NCI-H1436 treated with DMSO at 0.1 percent for 48 hours (cell line): ENCODE measurements at places on chromosomes 16 and 17.

DNA sequence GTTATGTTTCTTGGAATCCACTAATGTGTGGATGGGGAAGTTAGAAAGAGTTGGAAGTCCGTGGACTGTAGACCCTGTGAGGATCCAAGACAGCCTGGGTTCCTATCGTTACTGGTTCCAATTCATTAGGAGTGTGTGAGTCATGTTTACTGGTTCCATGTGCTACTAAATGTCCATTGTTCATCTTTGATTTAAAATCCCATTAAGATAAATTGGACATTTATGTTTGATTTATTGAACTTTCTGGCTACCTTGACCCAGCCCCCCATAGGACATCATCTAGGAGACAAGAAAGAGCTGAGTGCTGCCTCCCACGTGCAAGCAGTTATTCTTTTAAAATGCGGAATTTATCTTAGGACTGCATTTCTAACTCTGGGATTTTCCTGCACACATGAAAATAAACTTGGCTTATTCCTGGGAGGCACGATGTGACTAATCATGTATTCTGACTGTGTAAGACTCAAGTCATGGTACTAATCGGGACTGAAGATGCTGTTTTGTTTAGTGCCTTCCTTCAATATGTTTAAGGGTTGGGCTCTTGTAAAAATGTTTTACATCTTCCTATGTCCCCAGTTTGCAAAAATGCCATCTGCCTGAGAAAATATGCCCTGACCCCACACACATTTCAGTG, 53.4 kb downstream of the RGS9 start:
- DNase-seq = no peak

- DNase-seq = no peak
These were observed 78.3 kb downstream of the RMI2 start for GRCh38 chr16:11423315-11424117.

GRCh38 chr16:50011707-50012106, 13.3 kb upstream of the CNEP1R1 start:
- no peak for DNase-seq

DNA sequence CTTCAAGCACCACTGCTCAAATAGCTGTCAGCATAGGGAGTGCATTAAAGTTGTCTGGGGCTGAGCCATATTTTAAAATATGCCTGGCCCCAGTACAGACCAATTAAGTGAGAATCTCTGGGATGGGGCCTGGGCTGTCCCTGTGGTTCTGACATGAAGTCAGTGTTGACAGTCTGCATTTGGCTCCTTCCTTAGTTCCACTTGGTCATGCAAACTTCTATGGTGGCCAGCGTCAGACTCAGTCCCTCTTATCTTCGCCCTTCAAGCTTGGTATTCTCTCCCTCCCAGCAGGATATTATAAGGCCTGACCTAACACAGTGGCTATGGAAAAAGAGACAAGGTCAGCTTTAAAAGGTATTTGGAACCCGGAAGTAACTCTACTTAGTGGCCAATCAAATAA, 177.2 kb downstream of the PMP22 start:
- no peak for DNase-seq

DNA sequence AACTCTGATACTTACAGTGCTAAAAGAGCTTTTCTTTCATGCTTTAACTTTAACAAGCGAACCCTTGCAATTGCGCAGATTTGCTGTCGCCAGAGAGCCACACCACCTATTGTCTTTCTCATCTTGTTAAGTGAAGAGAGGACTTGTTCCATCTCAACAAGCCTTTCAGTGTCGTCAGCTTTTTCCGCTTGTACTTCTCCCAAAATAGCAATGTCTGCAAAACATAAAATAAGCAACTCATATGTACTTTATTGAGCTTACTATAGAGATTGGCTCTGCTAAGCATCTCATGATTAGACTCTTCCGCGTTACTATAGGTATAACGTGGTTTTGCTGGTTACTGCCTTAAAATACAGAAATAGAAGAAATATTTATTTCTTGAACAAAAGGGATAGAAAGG, 51.9 kb downstream of the ABCA8 start:
- DNase-seq = no peak

DNA sequence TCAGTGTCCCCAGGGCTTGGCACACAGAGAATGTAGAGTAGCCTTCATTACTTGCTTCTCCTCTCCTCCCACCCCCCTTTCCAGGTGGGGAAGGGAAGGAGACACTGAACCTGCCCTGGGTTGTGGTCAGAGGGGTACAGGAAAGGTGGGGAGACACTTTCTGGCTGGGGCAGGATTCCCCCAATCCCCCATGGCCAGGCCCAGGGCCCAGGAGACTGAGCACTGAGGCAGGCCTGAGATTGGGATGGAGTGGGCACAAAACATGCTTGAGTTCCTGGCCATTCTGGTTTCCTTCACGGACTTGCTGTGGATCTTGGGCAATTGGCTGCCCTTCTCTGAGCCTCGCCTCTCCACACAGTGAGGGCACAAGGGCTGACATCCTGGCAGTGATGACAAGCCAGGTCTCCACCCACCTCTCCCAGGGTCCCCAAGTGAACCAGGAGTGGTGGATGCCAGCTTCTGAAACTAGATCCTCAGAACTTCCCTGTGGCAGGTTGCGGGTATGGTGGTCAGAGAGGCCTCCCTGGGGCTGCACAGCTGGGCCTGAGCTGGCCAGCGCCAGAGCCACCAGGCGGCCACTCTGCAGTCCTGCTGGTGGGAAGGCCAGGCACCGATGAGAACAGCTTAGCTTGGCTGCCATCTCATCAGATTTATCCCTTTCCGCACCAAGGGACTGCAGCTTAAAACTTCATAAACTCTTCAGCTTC, 9.3 kb downstream of the ZNF629 start:
- no peak for DNase-seq

- DNase-seq = no peak
These were observed 54.0 kb downstream of the CFDP1 start for GRCh38 chr16:75379339-75379738.

DNA sequence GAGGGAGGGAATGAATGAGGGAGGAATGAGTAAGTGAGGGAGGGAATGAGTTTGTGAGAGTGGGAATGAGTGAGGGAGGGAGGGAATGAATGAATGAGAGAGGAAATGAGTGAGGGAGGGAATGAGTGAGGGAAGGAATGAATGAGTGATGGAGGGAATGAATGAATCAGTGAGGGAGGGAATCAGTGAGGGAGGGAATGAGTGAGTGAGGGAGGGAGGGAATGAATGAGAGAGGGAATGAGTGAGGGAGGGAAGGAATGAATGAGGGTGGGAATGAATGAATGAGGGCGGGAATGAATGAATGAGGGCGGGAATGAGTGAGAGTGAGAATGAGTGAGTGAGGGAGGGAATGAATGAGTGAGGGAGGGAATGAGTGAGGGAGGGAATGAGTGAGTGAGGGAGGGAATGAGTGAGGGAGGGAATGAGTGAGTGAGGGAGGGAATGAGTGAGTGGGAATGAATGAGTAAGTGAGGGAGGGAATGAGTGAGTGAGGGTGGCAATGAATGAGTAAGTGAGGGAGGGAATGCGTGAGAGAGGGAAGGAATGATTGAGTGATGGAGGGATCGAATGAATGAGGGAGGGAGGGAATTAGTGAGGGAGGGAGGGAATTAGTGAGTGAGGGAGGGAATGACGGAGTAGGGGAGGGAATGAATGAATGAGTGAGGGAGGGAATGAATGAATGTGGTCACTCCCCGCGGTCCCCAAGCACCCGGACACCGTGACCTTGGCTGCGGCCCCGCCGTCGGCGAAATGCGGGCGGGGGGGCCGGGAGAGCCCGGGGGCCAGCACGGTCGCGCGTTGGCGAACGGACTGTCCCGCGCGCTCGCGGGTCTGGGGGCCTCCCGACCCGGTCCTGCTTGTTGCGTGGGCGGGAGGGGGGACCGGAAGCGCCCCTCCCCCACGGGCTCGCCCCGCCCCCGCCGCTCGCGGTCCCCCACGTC, 1.1 kb upstream of the UBE2I start:
- DNase-seq = no peak

DNA sequence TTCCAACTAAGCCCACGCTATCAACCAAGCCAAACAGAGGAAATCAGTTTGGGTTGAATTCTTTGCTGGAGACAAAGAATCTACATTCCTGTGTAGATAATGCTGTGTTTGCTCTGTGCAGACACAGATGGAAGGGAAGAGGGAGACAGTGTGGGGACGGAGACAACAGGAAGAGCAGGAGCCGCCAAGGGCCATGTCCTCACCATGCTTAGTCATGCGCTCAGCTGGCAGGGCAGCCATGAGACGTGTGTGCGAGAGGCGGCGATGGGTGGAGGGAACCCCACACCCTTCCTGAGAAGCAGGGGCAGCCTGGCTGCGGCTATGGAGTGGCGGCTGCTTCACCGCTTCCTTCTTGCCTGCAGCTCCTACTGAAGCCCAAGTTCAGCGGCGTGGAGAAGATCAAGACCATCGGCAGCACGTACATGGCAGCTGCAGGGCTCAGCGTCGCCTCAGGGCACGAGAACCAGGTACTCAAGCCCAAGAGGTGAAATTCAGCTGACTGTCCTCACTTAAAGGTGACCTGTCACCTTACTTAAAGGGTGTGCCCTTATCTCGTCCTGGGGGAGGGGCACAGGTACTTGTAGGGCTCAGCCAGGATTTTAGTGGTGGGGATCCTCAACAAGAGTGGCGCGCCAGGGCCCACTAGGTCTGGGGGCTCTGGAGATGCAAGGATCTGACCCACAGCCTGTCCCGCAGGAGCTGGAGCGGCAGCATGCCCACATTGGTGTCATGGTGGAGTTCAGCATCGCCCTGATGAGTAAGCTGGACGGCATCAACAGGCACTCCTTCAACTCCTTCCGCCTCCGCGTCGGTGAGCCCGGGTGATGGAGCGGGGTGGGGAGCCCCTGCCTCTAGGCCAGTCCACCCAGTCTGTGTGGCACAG, 47.5 kb downstream of the ADCY7 start:
- DNase-seq = no peak
